ENCODE measurements at places on chromosomes 11 and 22.
A peak's percentile ranks its signal among the peaks of the same experiment; 100 is the strongest.

DNA sequence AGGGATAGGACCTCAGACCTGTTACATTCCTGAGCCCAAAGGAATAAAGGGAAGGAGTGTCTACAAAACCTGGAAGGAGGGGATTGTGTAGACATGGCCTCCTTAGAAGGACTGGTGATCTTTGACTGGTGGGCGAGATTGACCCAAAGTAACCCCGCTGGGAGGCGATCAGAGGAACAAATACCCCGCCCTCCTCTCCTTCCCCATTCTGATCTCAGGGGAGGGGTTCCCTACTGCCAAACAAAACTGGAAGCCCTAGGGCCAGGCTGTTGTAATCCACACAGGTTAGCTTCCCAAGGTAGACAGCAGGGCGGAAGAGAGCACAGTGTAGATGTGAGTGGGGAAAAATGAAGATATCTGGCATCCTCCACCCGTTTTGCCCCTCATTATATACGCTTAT is 24.7 kb downstream of the NCF4 start:
- no peak for DNase-seq

- no peak for DNase-seq
Measured at GRCh38 chr22:45602824-45603595, 68.6 kb upstream of the ATXN10 start.

DNA sequence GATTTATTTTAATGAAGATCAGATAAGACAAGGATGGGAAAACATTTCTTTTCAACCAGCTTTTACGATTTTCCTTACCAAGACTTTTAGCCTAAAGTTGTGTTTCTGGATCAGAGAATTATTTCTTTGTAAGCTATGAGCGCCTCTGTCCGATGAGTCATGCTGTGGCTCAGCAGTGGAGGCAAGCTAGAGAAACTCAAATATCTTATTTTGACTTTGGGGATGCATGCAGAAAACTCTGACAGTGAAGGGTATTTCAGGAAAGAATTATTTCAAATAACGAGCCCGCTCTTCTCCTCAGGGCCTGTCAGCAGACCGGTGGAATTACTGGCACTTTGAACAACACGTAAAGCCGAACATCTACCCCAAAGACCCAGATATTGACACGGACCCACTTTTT is 77.9 kb upstream of the OR5AK2 start:
- no peak for DNase-seq

- DNase-seq, result peak; percentile 21
Measured at GRCh38 chr11:68954836-68955606, 25.8 kb downstream of the MRGPRD start.

GRCh38 chr11:11514246-11514645 is 107.6 kb downstream of the GALNT18 start:
- DNase-seq, result no peak

DNA sequence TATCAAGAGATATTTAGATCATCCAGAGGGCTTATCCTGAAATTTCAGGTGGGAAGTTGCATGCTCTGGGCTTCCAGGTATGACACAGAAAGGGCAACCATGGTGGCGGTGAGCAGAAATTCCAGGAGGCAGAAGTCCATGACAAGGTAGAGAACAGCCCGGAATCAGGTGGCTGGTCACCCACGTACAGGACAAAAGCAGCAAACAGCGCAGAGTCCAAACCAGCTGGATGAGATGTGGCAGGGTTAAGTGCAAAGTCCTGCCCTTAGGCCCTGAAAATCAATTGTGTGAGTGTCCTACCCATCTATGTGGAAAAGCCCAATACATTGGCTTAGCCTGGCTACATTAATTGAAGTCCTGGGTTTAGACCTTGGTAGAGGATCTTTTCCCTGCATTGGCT is 11.6 kb downstream of the PPFIBP2 start:
- no peak for DNase-seq

- no peak for DNase-seq
Measured at GRCh38 chr11:128451652-128452470, 135.5 kb downstream of the ETS1 start.

- no peak for DNase-seq
Measured at GRCh38 chr22:17237038-17237668, 17.9 kb upstream of the ADA2 start.

GRCh38 chr11:68146704-68147474 is 25.7 kb upstream of the CHKA start:
- no peak for DNase-seq

DNA sequence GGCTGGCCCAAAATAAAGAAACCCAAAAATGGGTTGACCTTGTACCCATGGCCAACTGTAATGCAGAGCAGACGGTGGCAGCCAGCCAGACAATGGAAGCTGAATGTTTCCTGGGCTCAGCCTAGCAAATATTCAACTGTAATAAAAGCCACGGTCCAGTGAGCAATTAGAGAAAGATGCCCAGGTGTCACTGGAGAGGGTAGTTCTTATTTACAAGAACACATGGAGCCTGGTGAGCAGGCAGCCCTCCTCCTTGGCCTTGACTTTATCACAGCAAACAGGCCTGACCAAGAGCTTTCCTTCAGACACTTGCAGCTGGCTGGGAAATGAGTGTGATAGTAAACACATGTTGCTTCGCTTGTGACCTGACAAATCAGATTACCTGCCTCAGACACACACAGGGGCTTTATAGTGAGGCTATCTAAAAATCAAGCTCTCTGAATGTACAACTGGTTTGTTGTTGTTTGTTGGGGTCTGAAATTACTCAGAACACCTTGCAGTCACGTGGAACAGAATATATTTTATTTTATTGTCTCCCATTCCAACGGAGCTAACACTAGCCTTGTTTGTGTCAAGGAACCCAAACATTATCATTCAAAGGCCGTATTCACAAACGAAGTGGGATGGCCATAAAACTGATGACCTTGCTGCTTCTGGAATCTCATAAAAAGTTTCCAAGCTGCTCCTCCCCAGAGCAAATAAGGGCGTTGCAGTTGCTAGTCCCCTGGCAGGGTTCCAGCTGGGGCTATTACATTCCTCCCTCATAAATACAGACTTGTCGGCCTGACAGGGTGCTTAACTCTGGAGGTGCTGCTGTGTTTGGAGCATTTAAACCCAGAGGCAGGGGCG is 161.1 kb downstream of the BBOX1 start:
- peak; percentile 34 for DNase-seq

GRCh38 chr11:102589047-102589459 is 36.1 kb downstream of the MMP20 start:
- no peak for DNase-seq

GRCh38 chr11:10920205-10920604 is 62.4 kb upstream of the ZBED5 start:
- DNase-seq, result peak; percentile 62

- peak; percentile 40 for DNase-seq
Measured at GRCh38 chr22:20089977-20090729, 10.1 kb downstream of the DGCR8 start.

DNA sequence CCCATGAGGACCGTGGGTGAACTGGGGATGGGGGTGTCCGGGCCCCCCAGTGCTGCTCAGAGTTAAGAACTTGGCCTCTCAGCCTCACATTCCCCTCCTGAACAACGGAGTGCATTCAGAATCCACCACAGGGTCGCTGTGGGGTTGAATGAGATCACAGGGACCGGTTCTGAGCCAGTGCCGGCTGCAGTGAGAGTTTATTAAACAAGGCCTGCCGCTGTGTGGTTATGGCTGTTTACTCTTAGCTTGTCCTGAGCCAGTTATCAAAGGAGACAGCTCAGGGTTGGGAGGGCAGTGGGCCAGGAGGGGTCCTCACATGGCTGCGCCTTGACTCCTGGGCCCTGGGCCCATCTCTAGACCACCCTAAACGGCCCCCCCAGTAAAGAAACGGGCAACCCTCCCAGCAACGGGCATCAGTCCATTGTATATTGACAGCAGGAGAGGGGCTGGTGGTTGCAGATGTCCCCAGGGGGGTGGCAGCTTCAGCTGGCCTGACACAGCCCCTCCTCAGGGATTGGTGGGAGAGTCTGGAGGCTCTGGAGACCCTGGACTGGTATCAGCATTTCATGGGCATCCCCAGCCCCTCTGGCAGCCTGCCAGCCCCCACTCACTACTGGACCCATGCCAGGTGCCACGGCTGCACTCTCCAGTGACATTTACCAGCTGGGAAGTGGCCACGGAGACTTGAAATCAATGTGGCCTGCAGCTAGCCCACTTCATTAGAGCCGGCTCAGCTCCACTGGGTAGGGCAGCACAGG is 15.1 kb upstream of the CABP7 start:
- peak; percentile 41 for DNase-seq

DNA sequence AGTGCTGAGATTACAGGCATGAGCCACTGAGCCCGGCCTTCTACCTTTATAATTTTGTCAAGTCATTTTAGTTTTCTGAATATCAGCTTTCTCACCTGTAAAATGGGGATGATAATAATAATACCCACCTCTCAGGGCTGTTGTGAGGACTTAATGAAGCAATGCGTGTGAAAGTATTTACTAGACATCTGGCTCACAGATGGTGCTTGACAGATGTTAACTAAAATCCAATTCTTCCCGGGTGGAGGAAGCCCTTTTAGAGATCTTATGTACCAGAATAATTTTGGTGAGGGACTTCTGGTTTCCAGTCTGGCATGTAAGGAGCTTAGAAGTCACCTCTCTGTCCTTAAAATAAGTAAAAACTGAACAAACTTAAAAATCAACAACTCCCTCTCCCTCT is 43.7 kb upstream of the NUP160 start:
- no peak for DNase-seq

DNA sequence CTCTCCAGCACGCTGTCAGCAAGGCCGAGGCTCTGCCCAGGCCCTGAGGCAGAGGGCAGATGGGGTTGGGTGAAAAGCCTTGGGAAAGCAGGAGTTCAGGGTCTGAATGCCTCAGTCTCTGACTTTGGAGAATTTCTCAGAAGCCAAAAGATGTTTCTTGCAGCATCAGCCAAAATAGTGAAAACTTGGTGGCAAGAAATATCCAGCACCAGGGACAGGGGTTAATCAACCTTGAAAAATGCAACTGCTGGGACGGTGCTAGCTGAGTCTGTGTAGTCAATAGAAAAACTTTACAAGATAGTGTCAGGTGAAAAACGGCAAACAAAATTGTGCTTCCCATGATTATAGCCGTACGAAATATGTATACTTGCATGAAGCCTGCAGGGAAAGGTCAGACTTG is 1.4 kb upstream of the ABCC8 start:
- no peak for DNase-seq

- no peak for DNase-seq
Measured at GRCh38 chr11:116233561-116233960, 539.2 kb downstream of the BUD13 start.

DNA sequence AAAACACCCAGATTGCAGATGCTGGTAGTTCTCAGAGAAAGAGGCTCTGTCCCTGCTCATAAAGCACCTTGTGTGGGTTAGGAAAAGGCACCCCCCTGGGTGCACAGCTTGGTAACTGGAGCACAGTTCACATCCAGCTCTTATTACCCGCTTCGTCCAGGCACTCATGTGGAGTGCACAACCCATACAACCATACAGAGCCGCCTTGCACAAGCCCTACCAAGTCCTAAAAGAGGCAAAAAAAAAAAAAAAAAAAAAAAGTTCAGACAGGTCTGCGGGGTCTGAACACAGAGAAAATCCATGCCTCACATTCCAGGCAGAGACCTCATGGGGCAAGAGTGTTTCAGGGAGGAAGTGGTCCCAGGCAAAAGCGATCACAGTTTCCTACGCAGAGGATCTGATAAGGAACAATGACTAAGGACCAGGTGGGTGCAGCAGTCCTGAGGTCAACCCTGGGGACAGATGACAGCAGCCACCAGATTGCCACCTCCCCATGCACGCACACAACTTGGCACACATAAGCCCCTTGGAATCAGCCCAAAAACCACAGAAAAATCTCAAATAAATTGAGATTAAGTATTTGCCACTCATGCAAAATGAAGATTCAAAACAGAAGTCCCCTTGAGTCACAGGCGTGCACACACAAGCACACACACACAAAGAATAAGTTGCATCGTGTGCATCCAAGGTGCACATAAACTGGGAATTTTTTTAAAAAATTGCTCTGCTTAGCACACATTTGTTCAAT is 12.3 kb downstream of the MB start:
- DNase-seq, result no peak

- peak; percentile 97 for DNase-seq
Measured at GRCh38 chr22:36465232-36466021, 16.0 kb downstream of the TXN2 start.

- no peak for DNase-seq
Measured at GRCh38 chr11:70212227-70212811, 9.2 kb downstream of the FADD start.

DNA sequence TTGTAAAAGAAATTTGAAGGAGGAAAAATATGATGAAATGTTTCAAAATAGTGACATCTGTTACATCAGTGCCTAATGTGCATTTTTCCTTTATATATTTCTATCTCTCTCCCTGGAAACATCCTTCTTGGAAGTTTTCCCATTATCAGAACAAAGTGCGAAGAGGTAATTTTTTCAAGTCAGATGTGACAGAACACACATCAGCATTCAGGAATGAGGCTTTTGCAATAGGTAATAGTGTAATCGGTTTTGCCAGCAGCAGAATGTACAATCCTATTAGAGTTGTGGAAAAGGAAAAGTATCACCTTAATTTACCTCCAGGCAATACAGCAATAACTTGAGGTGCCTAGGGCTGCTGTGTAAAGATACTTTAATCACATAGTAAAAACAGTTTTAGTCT is 275.8 kb downstream of the FAT3 start:
- DNase-seq, result no peak

- no peak for DNase-seq
Measured at GRCh38 chr22:17205432-17205831, 13.8 kb downstream of the ADA2 start.

GRCh38 chr11:103892603-103893002 is 143.8 kb upstream of the DDI1 start:
- peak; percentile 59 for DNase-seq

- DNase-seq, result peak; percentile 93
Measured at GRCh38 chr11:118605116-118605867, 2.1 kb upstream of the PHLDB1 start.

GRCh38 chr11:43392713-43393112 is 34.0 kb downstream of the TTC17 start:
- DNase-seq, result no peak

DNA sequence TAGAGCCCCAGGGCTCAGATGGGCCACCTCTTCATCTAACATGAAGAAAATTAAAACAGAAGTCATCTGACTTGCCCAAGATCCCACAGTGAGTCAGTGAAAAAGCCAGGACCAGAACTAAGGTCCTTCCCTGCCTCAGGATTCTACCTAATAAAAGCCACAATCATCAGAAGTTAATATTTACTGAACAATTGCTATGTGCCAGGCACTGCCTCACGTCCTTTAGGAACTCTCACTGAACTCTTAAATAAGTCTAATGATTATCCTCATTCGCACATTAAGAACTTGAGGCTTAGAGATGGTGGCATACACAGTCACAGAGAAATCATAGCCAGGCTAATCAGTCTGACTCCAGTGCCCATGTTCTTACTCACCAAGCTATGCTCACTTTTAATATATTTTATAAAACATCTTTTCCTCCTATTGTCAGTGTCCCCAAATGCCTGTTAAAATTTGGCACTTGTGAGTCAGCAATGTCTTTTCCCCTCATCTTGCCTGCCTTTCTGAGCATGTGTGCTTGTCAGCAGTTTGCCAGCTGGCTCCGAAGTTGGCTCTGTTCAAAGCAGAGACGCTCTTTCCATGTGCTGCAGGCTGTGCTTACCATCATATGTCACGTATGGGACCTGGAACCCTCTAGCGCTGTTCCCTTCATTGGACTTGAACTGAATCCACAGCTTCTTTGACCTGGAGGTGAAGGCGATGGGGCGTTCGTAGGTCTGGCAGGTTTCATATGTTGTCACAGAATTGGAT is 21.5 kb upstream of the NRIP3 start:
- DNase-seq, result no peak

All from HCEC 1CT (cell line).